ENCODE measurements at places on chromosomes 5 and 9.

DNA sequence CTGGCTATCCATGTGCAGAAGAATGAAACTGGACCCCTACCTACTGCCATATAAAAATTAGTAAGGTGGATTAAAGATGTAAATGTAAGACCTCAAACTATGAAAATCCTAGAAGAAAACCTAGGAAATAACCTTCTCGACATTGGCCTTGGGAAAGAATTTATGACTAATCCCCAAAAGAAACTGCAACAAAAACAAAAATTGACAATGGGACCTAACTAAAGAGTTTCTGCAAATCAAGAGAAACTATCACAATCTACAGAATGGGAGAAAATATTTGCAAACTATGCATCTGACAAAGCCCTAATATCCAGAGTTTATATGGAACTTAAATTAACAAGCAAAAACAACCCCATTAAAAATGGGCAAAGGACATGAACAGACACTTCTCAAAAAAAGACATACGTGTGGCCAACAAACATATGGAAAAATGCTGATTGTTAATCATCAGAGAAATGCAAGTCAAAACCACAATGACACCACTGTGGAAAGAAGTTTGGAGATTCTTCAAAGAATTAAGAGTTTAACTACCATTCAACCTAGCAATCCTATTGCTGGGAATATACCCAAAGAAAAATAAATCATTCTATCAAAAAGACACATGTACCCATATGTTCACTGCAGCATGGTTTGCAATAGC lies 98.5 kb downstream of the NR3C1 start:
- ATAC-seq = no peak
- no peaks in the 10 kb centered on the region for H3K27me3 ChIP-seq
- H3K27ac ChIP-seq = peak overlapping the region; percentile 54

GRCh38 chr9:111356481-111357244 lies 26.6 kb upstream of the OR2K2 start:
- H3K4me3 ChIP-seq = no peak overlapping the region
- no peaks in the 10 kb centered on the region for H3K27me3 ChIP-seq
- ATAC-seq = peak; percentile 83
- no peak overlapping the region for H3K27ac ChIP-seq
- H3K4me1 ChIP-seq = no peaks in the 10 kb centered on the region

DNA sequence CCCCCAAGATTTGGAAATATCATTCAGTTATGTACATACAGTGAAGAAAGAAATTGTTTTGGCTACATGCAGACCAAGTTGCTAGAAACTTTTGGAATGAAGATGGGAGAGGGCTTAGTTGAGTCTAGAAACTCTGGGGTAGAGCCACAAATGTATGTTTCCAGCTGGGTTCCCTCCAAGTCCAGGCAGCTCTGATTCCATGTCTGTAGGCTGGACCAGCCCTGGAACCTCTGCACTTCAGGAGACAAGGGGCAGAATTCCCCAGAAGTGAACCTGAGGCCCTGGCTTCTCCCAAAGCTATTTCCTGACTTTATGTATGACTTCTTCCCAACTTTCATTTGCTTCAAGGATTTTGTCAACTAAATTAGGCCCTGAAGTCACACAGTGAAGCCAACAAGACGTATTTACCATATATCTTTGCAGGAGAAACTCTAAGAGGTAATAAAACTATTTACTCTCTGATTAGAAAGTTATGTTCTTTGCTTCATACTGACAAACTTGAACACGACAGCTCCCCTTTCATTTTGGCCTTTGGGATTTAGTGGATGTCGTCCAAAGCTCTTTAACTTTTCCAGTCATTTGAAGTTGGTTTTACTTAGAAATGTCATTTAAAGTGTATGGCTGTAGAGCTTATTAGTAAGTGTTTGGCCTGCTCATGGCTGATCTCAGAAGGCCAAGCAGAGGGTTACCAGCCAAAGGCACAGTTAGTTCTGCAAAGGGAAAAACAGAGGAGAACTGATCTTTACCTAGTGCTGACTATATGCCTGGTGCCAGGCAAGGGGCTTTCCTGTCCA lies 152.0 kb upstream of the SLC28A3 start:
- no peak for ATAC-seq
- H3K27me3 ChIP-seq = peaks cover 11% of the 10 kb centered on the region
- no peak overlapping the region for H3K4me3 ChIP-seq
- H3K36me3 ChIP-seq = no peaks in the 10 kb centered on the region
- H3K27ac ChIP-seq = no peak overlapping the region
- no peaks in the 10 kb centered on the region for H3K4me1 ChIP-seq

GRCh38 chr5:68375540-68375939 lies 160.0 kb downstream of the PIK3R1 start:
- ATAC-seq = no peak
- peaks cover 21% of the 10 kb centered on the region for H3K4me1 ChIP-seq
- H3K27me3 ChIP-seq = no peaks in the 10 kb centered on the region
- H3K27ac ChIP-seq = no peak overlapping the region

GRCh38 chr9:107215381-107215780 lies 67.7 kb upstream of the RAD23B start:
- peaks cover 4% of the 10 kb centered on the region for H3K27me3 ChIP-seq
- H3K4me3 ChIP-seq = no peak overlapping the region
- H3K4me1 ChIP-seq = peaks cover 12% of the 10 kb centered on the region
- H3K36me3 ChIP-seq = no peaks in the 10 kb centered on the region

GRCh38 chr9:95719354-95719753 lies 156.1 kb upstream of the ERCC6L2 start:
- H3K36me3 ChIP-seq = no peaks in the 10 kb centered on the region
- H3K27ac ChIP-seq = no peak overlapping the region
- peaks cover 10% of the 10 kb centered on the region for H3K4me1 ChIP-seq
- ATAC-seq = no peak
- no peaks in the 10 kb centered on the region for H3K27me3 ChIP-seq

DNA sequence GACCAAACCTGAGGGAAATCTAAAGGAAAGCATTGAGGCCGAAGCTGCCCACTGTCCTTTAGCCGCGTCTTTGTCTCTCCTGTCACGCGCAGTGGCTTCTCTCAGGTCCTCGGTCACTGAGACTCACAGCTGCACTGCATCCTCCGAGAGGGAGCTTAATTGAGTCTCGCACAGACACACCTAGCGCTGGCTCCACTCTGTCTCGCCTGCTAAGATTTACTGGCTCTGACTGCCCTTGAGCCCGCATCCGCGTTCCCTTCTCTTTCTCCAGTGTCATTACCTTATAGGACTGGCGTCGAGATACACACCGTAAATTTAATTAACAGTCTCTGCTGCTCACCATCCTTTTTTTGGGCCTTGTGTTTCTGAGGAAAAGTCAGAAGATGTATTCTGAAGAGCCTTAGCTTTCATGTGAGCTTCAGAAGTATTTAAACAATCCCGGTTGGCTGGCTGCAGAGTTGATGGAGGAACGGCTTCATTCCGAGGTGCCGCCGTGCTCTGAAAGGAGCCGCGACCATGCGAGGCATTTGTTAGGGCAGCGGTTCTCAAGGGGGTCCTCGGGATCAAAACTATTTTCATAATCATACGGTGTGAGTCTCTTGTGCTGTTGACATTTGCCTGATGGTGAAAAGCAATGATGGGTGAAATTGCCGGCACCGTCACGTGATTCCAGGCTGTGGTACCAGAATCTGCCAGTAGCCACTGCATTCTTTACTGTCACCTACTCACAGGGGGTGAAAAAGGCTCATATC lies 58.3 kb downstream of the GPR107 start:
- no peaks in the 10 kb centered on the region for H3K27me3 ChIP-seq
- peaks cover 79% of the 10 kb centered on the region for H3K36me3 ChIP-seq
- H3K27ac ChIP-seq = no peak overlapping the region
- H3K4me1 ChIP-seq = peaks cover 14% of the 10 kb centered on the region
- no peak for ATAC-seq
- H3K4me3 ChIP-seq = no peak overlapping the region

DNA sequence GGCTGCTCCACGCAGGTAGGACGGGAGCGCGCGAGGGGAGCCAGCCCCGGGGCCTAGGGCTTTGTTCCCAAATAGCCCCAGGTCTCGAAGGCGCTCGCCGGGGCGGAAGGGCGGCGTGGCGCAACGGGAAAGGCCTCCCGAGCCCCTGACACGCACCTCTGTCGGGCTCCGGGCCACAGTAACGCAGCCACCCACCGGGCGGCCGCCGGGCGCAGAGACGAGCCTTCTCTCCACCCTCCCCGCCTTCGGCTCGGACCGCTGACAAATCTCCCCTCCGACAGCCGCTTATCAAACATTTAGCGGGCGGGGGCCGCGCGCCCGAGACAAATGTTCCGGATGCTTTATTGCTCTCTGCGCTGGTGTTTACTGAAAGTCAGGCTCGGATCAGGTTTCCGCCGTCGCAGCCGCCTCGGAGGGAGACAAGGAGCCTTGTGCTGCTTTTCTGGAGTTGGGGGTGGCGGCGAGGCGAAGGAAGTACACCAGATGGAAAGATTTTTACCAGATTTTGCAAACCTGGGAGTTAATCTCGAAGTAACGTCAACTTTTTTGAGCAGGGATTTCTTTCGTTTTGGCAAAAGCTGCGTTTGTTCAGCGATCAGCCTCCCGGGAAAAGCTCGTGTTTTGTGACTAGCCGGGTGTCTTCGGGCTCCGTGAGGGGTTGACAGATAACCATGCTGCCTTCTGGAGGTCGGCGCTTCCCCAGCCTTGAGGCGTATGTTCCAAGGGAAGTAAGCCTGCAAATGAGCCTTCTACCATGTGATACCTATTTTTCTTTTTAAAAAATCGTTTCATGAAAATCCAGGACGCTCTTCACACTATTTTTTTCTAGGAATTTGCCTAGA lies 950 bp downstream of the RGMB start:
- peaks cover 8% of the 10 kb centered on the region for H3K36me3 ChIP-seq
- peak overlapping the region; percentile 98 for H3K4me3 ChIP-seq
- H3K27me3 ChIP-seq = no peaks in the 10 kb centered on the region
- H3K4me1 ChIP-seq = peaks cover 29% of the 10 kb centered on the region
- ATAC-seq = peak; percentile 23

- no peak overlapping the region for H3K4me3 ChIP-seq
- H3K27ac ChIP-seq = no peak overlapping the region
- no peak for ATAC-seq
- H3K27me3 ChIP-seq = no peaks in the 10 kb centered on the region
- peaks cover 76% of the 10 kb centered on the region for H3K36me3 ChIP-seq
These were observed 17.8 kb upstream of the LRRC70 start for GRCh38 chr5:62560786-62561185.

DNA sequence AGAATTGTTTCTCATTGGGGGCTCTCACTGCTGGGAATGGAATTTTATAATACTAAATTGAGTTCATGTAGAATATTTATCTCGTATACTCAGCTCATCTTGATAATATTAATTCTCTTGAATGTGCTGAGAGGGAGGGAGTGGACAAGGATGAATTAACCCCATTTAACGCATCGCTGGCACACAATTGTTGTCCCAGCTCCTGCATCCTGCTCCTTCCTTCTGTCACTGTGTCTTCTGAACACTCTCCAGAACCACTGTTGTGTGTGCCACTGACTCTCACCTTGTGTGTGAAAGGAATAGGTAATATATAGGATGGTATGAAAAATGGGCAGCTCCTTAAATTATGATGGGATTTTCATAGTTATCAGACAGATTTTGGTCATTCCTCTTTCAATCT lies 267.3 kb downstream of the MTRR start:
- H3K4me3 ChIP-seq = no peak overlapping the region
- ATAC-seq = no peak
- no peaks in the 10 kb centered on the region for H3K27me3 ChIP-seq
- no peaks in the 10 kb centered on the region for H3K4me1 ChIP-seq

GRCh38 chr5:149273950-149274349 lies 2.3 kb downstream of the AFAP1L1 start:
- no peak overlapping the region for H3K27ac ChIP-seq
- ATAC-seq = no peak
- no peaks in the 10 kb centered on the region for H3K4me1 ChIP-seq
- H3K36me3 ChIP-seq = no peaks in the 10 kb centered on the region
- peaks cover 55% of the 10 kb centered on the region for H3K27me3 ChIP-seq

DNA sequence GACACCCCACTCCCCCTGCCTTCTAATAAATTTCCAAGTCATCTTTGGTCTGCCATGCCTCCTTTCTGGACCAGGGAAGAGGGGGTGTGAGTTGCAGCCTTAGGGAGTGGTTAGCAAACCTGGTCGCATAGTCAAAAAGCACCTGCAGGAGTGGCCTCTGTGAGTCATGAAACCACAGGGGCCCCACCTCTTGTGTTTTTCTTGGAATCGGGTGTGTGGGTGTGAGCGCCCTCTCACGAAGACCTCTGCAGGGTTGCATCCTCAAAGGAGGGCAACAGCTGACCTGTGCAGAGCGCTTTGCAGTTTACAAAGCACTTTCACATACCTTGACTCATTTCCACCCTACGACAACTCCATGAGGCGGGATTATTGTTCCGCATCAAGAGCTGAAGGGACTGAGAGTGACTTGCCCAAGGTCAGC lies 36.8 kb upstream of the TEX48 start:
- H3K27me3 ChIP-seq = no peaks in the 10 kb centered on the region
- peak overlapping the region; percentile 98 for H3K27ac ChIP-seq
- peak; percentile 93 for ATAC-seq
- peaks cover 6% of the 10 kb centered on the region for H3K36me3 ChIP-seq
- H3K4me1 ChIP-seq = peaks cover 35% of the 10 kb centered on the region

DNA sequence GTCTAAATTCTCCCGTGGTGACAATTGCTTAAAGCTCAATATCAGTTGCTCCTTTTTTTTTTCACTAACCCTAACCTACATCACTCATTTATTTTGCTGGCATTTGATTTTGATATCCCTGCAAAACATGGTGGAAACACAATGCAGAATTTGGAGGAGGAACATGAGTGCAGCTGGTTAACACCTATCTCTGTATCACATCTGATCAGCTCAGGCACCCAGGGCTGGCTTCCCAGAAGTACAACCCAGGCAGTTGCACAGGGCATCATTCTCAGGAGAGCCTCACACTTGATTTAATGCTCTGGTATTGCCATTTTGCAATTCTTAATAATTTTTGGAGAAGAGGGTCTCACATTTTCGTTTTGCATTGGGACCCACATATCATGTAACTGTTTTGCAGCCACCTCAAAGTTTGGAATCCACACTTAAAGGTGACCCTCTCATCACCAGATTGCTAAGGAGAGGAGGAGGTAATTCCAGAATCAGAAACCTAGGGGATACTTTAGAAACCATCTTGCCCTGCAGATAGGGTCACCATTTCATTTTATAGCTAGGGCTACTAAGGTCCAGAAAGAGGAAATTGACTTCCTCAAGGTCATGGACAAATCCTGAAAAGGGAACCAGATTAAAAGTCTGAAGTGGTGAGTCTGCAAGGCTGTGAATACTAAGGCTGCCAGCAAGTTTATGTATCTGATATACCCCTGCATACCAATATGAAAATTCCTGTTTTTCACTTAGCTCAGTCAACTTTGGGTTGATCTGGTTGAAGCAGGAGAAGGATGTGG lies 19.3 kb upstream of the ADAM19 start:
- ATAC-seq = no peak
- H3K4me1 ChIP-seq = peaks cover 66% of the 10 kb centered on the region

GRCh38 chr5:14356305-14356704 lies 213.2 kb downstream of the TRIO start:
- no peaks in the 10 kb centered on the region for H3K4me1 ChIP-seq
- no peak overlapping the region for H3K27ac ChIP-seq
- ATAC-seq = no peak
- H3K4me3 ChIP-seq = no peak overlapping the region

- peaks cover 3% of the 10 kb centered on the region for H3K4me1 ChIP-seq
- H3K27me3 ChIP-seq = no peaks in the 10 kb centered on the region
- no peaks in the 10 kb centered on the region for H3K36me3 ChIP-seq
- H3K4me3 ChIP-seq = no peak overlapping the region
- H3K27ac ChIP-seq = no peak overlapping the region
- ATAC-seq = no peak
These were observed 66.8 kb upstream of the IL17B start for GRCh38 chr5:149445739-149446369.

GRCh38 chr5:144032375-144032774 lies 138.1 kb downstream of the YIPF5 start:
- no peaks in the 10 kb centered on the region for H3K36me3 ChIP-seq
- H3K27me3 ChIP-seq = peaks cover 17% of the 10 kb centered on the region
- no peak for ATAC-seq

Data from activated T-helper 17 cell treated with anti-CD3 and anti-CD28 coated beads, Interleukin-2, amount 50 U/mL, for 72 hours (primary cell).